Fibroblast of skin of back (primary cell): ENCODE measurements at places on chromosomes 6 and 20.

DNA sequence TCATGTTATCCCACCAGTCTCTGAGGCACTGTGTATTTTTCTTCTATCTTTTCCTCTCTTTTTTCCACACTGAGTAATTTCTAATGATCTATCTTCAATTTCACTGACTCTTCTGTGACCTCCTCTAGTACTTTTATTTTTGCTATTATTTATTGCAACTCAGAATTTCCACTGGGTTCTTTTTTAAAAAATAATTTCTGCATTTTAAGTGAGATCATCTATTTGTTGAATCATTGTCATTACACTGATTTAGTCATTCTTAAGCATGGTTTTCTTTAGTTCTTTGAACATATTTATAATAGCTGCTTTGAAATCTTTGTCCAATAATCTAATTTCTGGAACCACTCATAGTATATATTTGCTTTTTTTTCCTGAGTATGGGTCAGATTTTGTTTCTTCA is 96.7 kb upstream of the SLC22A16 start:
- DNase-seq: no peak

DNA sequence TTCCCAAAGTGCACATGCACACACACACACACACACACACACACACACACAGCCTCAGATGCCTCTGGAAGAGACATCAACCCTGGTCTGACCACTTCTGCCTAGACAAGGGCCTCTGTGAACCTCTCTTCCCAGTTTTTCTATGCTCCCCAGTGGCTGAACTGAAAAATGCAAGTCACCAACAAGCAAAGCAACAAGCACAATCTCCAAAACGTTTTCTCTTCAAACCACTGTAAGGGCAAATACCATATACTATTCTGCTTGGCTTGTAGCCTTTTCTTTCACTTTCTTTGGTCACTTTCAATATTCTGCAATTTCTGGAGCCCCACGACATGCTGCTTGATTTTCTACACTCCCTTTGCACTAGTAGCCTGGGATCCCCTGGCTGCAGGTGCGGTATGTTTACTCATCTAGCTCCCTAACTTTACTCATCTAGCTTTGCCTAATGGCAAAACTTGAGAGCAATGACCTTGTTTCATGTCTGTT is 121.4 kb upstream of the DST start:
- peak; percentile 53 for DNase-seq

- DNase-seq: peak; percentile 9
These were observed 24.5 kb upstream of the RTF2 start for GRCh38 chr20:56443654-56444540.

DNA sequence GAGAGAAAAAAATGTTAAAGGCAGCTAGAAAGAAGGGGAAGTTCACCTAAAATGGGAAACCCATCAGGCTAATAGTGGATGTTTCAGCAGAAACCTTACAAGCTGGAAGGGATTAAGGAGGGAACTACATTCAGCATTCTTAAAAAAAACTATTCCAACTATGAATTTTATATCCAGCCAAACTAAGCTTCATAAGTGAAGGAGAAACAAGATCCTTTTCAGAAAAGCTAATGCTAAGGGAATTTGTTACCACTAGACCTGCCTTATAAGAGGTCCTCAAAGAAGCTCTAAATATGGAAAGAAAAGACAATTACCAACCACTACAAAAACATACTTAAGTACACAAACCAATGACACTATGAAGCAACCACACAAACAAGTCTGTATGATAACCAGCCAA is 59.2 kb upstream of the SLC35F1 start:
- no peak for DNase-seq

DNA sequence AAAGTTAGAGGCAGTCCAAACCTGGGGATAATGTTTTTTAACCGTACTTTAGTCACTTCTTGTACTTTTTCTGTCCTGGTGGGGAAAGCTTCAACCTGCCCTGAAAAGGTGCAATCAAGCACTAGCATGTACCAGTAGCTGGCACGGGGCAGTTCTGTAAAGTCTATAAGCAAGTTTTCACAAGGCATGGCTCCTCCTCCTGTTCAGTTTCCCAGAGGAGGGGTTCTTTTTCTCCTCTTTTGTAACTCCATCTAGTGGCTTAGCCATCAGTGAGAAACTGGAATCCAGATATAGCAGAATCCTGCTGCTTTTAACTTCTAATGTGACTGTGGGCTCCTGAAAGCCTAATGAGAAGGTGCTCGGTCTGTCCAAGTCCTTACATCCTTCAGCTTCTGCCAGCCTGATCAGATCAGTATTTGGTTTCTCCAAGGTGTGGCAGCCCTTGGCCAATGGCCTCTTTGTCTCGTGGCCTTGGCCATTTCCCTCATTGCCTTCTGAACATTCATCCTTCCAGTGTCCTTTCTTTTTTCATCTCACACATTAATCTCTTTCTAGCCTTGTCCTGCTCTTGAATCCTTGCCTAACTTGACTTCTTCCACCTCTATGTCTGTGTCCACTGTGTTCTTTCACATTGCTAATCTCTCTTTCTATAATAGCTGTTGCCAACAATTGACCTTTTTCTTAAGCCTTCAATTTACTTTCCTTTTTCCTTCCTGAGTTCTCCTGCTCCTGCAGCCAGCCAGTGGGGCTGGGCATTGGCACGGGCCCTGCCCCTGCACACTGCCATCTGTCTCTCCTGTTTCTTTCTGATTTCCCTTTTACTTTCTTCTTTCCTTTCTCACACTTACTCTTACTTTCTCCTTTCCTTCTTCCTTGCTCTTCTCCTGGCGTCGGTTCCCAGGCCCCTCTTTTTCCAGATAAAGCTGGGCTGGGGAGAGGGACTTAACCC is 222.0 kb upstream of the SYNCRIP start:
- DNase-seq: peak; percentile 14

GRCh38 chr6:159979136-159979874 is 10.4 kb downstream of the IGF2R start:
- peak; percentile 67 for DNase-seq

DNA sequence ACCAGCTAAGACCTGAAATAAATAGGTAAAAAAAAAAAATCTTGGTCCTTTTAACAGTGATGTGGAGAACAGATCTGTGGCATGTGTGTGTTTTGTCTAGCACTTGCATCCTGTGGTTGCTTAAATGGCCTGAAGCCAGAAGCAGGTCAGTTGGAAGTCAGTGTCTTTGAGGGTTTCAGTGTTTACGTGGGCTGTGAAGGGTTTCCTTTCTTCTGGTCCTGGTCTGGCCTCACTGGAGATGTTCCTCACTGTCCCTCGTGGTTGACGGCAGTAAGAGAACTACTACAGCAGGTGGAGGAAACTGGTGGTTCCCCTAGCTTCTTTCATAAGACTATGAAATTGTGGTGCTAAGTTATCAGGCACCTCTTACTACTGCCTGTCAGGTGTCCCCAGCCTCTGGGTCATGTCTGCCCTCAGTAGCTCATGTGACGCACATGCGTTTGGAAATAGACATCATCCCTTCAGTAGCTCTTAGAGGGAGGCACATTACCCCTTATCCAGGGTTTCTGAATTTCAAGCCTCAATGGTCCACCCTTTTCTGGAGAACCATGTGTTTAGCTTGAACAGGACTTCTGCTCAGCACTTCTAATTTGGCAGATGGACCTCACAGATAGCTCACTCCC is 59.4 kb upstream of the SCP2D1 start:
- DNase-seq: no peak
